ENCODE measurements at places on chromosomes 2 and 18.

DNA sequence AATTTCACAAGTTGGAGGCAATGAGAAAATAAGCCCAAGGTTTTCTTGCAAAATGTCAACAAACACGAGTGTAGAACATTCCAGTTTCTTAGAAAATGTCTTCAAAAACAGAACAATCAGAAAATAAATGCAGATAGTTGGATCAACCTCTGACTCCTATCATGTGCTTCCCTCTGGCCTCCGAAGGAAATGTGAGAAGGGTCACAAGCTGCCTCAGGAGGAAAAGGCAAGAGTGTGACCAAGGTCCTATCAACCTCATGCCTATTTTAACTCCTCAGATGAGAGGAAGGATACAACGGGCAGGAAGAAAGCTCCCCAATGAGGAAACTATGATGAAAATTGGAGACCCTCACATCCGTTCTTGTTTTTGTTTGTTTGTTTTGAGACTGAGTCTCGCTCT is 7.9 kb downstream of the SCYGR5 start:
- no peak for DNase-seq

- DNase-seq: no peak
Measured at GRCh38 chr2:122977580-122977979, 1047.5 kb upstream of the CNTNAP5 start.

DNA sequence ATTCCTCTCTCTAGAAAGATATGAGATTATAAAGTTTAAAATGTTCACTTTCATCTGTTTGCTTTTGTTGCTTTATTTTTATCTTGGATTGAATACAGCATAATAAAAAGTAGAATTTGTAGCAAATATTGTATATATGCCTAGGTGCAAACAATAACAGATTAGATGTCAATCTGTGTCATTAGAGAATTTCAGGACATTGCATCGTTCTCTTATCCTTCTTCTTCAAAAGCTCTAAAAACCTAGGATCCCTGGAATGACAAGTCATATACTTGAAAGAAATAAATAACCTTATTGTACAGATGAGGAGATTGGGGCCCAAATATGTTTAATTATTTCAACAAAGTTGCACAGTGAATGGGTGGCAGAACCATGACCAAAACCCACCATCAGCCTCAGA is 102.8 kb upstream of the BZW1 start:
- DNase-seq: no peak

DNA sequence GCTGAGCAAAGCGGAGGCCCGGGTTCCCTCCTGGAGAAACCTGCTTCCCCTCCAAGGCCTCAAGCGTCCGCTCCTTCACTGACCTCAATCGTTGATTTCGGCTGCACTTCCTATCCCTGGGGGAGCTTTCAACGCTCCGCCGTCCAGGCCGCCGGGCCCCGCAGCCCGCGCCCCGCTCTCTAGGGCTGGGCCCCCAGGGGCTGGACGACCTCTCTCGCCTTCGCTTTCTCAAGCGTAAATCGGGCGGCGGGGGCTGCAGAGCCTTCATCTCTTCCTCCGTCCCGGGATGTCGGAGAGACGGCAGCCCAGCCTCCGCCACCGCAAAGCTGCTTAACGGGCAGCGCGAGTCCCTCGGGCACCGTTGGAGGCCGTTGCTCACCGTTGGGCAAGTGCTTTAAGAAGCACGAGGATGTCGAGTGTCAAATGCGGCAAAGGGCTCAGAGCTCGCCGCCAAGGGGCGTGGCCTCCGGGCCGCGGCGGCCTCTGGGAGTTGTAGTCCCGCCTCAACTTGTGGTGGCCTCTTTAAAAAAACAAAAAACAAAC is 8.5 kb downstream of the HES6 start:
- DNase-seq: peak; percentile 67

DNA sequence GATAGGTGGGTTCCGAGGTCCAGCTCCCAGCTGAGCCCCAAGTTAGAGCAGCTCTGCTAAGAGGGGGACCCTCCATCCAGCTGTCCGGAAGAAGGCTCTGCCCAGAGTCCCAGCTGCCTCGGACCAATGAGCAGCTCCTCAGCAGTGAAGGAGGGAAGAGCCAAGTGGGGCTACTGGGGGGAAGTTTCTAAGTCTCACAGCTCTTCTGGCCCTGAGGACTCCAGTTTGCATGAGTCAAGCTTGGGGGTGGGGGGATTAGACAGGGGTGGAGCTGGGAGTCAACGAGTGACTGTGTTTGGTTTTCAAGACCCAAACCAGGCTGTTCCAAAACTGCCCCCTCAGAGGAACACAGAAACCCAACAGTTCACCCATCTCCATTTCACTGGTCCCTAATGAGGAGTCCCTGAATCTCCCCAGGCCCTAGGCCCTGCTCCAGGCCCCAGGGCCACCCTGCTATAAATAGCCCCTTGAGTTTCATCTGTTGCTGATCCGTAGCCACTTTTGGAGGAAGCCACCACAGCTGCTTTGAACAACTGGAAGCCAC is 100.9 kb downstream of the TNS1 start:
- no peak for DNase-seq

GRCh38 chr18:69845593-69846506 is 101.8 kb downstream of the CD226 start:
- DNase-seq: no peak

- no peak for DNase-seq
Measured at GRCh38 chr2:8554296-8554806, 127.5 kb upstream of the ID2 start.

DNA sequence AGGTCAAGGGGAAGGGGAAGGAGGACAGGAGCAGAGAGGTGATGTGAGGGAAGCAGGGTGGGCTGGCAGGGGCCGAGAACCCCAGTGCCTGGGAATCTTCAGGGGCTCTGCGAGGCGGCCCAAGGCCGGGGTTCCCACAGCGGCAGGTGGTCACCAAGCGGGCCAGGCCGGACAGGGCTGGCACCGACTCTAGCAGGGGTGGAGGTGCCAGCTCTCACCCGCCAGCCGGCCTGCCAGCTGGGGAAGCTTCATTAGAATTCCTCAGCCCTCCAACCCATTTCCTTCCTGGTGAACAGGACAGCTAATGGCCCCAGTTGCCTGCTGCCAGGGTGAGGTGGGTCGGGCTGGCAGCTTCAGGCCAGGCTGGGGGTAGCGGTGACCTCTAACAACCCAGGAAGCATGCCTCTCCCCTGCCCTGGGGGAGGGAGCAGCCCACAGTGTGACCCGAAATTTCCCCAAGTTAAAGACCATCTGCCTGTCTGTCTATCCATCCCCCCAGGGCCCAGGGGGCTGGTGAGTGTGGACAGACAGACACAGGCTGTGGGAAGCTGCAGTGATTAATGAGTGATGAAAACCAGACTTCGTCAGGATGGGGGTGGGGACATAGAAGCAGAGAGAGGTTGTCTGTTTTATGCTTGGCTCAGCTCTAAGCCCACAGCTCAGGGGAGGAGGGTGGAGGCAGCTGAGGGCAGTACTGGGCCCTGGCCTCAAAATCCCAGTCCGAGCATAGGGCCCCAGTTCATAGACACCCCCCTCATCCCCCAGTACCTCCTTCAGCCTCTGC is 144.1 kb downstream of the ZFP36L2 start:
- DNase-seq: no peak

DNA sequence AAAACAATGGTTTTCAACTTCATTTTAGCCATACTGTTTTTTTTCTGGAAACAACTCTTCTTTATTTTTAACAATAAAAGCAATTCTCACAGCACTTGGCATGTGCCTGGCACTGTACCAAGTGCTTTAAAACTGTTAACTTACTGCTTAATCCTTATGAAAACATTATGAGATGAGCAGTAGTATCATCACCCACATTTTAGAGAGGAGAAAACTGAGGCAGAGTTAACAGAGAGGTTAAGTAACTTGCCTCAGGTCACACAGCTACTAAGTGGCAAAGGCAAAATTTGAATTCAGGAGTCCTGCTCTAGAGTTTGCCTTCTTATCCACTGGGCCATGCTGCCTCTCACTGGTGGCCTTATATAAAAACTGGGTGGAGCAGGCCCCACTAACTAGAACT is 23.2 kb downstream of the CTIF start:
- DNase-seq: no peak

DNA sequence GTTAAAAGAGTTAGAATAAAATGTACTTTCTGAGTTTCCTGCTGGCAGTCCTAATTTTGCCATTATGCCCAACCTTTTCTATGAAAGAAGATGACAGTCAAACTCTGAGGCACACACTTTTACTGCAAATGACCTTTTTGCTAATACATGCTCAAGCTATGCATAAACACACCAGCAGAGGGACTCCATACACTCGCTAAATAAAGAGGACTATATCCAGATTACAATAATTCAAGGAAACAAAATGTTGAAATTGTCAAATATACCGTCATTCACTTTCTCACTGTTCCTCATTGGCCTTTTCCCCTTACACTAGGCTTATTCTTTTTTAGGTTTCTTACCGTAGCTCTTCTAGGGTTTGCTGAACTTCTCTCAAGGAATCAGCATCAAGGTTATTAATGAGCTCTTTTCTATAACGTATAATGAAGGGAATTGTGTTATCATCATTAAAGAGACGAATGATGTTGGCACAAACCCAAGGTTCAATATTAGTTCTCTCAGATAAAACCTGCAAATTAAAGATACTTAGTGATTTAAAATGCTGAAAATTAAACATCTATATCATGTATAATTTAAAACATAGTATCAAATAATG is 25.7 kb downstream of the SRBD1 start:
- peak; percentile 25 for DNase-seq

DNA sequence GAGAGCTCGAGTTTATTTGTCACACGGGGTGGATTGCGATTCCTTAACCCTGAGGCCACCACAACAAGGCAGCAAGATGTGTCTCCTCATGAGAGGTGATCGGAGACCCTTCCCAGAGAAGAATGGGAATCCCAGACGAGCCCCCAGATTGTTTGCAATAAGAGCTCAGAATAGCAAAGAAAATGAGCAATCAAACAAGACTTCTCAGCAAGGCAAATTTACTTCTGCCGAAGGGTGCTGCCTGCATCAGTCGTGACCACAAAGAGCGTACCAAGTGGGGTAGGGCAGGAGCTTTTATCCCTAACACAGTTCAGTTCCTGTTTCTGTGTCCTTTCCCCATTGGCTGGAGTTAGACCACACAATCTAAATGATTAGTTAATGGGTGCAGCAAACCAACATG is 237.5 kb upstream of the SYT4 start:
- DNase-seq: no peak

GRCh38 chr2:179274749-179275148 is 10.1 kb upstream of the SESTD1 start:
- no peak for DNase-seq

DNA sequence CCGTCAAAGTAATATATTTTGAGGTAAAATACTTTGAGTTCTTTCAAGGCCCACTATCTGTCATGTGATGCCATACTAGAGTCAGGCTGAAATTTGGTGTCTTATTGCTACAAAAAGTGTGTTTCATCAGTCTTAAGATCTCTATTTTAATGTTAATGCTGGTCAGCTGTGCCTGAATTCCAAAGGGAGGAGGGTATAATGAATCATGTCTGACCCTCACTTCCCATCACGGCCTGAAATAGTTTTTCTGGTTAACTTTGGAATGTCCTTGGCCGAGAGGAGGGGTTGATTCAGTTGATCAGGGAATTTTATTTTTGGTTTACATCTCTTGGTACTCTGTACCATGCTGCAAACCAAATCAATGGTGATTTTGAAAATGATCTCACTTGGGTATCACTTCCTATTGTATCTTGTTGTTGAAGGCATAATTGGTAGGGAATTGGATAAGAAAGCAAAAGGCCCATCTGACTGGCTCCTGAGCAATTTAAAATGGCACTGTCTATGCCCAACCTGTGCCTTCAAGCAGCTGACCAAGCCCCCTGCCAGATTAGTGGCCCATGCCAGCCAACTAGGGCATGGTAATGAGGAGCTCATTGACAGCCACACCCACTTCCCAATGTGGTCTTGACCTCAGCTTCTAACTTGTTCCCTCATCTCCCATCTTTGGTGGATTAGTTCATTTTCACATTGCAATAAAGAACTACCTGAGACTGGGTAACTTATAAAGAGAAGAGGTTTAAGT is 6.1 kb upstream of the SLC35F5 start:
- DNase-seq: no peak

- no peak for DNase-seq
Measured at GRCh38 chr2:230412371-230412711, 3.7 kb upstream of the SP100 start.

DNA sequence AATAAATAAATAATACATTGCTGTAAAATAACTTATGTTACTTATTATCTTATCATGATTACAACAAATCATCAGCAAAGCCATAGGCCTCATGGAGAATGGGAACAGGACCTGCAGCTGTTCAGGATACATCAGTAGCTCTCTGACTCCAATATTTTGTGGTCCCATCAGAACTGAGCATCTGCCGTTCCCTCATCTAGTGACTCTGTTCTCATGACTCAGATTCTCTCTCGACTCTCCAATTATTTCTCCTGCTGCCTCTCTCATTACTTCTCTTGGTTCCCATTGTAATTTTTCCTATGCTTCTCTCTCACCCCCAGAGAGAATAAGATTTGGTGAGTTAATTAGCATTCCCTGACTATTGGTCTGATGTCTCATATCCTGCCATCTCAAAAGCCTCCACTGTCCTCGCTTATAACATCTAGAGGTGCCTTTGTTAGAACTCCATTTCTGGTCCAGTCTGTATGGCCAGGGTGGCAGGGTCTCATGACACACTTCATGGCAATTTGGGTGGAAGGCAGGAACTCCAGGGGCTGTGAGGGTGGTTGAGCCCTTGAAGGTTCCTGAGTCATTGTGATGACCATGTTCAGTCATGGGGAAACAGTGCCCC is 78.0 kb upstream of the TANC1 start:
- DNase-seq: no peak

GRCh38 chr18:60182223-60182622 is 190.4 kb downstream of the MC4R start:
- DNase-seq: no peak

- DNase-seq: no peak
Measured at GRCh38 chr18:37218022-37218590, 347.5 kb downstream of the CELF4 start.

GRCh38 chr2:88967844-88968243 is 276.4 kb downstream of the RPIA start:
- no peak for DNase-seq

DNA sequence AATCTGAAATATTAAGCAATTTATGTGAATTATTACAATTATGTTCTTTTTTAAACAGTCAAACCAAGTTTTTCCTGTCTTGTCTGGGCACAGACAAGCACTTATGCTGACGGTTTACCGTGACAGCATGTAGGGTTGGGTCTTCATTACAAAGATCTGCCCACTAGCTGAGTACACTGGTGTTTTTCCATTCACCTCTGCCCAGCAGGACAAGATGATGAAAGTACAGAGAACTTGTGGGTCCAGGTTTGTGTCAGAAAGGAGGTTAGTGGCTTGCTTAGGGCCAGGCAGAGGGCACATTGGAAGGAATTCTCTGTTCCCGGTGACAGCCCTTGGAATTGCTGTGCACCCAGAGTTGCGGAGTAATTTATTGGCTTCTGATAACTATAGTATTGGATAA is 14.0 kb downstream of the NABP1 start:
- DNase-seq: no peak

DNA sequence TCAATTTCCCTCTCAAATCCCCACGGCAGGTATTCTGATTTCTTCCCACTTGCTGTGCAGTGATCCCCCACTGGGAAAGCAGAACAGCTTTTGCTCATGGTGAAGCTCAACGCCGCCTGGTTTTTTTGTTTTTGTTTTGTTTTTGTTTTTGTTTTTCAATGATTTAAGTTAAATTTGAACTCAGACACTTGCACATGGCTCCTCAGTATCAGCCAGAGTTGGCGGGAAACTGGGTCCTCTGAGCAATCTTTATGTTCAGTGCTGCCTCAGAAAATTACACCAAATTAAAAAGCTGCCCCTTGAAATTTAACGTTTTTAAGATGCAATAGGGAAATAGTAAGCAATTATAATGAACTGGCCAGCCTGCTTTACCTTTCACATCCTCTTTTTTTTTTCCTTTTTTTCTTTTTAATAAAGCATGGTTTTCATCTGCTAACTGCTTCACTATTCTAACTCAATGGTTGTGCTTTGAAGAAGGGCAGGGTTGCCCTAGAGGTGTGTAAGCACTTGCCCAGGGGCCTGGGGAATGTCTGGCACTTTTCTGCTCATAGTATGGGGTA is 277.0 kb upstream of the HNRNPA3 start:
- DNase-seq: no peak
